ENCODE measurements at places on chromosomes 16 and 17. TPM values are rescaled to one million over a fixed set of nuclear protein-coding genes. Genes with fewer than 3 reads are reported as not detected.

GRCh38 chr17:30831257-30831656 is 509 bp upstream of the ATAD5 start:
- no peak for DNase-seq

The DBF4B gene
- 10.8 TPM for total RNA-seq

DNA sequence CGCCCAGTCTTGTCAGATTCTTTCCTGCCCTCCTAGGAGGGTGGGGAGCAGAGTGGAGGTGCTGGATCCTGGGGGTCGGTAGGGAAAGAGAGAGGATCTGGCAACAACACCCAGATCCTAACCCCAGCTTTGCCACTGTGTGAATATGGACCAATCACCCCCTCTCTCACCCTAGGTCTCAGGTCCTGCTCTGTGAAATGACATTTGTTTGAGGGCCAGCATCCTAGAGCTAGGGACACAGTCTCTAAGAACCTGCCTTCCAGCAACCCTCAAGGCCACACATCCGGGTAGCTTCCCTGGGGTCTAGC is 28.4 kb upstream of the MAP3K14 start:
- DNase-seq: no peak

DNA sequence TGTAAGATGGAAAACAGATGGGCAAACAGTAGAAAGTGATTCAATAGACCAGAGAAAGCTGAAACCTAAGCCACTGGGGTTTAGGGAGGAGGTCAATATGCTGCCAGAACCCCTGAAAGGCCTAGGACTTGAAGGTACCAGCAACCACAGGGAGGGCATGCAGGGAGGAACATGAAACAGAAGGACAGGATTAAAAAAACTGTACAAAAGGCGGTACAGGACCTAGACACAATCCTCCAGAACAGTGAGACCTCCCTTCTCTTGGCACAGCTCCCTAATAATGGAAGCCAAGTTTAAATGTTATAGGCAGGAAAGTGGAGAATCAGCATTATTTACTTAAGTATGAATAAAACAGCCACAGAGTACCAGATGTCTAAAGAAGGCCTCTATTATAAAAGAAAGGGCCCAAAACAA is 105.5 kb downstream of the SPAG9 start:
- no peak for DNase-seq

DNA sequence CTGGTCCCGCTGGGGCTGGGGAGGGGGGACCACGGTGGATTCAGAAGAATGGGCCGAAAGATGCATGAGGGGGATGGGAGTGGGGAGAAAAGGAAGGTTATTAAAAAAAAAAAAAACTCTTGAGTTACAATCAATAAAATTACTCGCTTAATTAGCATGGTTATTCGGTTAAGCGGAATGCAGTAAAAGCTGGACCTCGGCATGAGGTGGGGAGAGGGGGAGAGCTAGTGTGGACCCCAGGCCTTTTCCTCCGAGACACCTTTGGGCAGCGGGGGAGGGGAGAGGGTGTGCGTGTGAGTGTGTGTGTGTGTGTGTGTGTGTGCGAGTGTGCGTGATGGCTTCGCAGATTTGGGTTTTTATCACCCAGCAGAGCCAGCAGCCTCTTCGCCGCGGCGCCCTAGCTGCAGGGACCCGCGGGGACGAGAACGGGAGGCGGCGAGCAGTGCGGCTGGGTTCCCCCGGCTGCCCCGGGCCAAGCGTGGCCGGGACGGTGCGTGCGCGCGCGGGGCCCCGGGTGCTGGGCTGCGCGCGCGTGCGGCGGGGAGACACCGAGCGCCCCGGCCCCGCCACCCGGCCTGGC is 3.7 kb downstream of the BAHCC1 start:
- DNase-seq: no peak

Measured in HFFc6 (cell line).